Activated naive CD4-positive, alpha-beta T cell treated with anti-CD3 and anti-CD28 coated beads, Interleukin-2, amount 10 ng/mL, durations not matched to agents 7 days and 5 days (primary cell): ENCODE measurements at places on chromosomes 4 and X.

GRCh38 chr4:94413085-94413840 lies 38.5 kb upstream of the PDLIM5 start:
- no peaks in the 10 kb centered on the region for H3K36me3 ChIP-seq
- H3K27me3 ChIP-seq: peaks cover 13% of the 10 kb centered on the region
- DNase-seq: no peak
- H3K4me1 ChIP-seq: no peaks in the 10 kb centered on the region

DNA sequence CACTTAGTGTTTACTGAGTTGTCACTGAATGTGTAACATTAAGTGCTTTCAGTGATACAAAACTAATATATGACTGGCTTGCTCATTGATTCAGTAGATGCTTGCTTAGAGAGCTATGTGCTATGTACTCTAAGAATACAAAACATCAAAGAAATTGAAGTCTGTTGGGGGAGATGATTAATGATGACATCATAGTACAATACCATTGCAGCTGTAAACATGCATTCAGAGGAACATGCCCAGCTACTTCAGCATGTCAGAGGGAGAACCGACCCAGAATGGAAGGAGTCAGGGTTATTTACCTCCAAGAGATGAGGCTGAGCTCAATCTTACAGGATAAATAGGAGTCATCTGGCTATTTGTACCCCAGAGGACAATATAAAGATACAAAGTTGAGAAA lies 290.8 kb downstream of the TENM3 start:
- no peaks in the 10 kb centered on the region for H3K36me3 ChIP-seq
- H3K4me3 ChIP-seq: no peak overlapping the region
- DNase-seq: no peak
- no peaks in the 10 kb centered on the region for H3K4me1 ChIP-seq
- no peaks in the 10 kb centered on the region for H3K27me3 ChIP-seq

- no peaks in the 10 kb centered on the region for H3K27me3 ChIP-seq
- no peak overlapping the region for H3K4me3 ChIP-seq
- no peak for DNase-seq
- H3K27ac ChIP-seq: no peak overlapping the region
- peaks cover 3% of the 10 kb centered on the region for H3K36me3 ChIP-seq
Observed at GRCh38 chr4:106312997-106313522, 2.9 kb downstream of the TBCK start.

DNA sequence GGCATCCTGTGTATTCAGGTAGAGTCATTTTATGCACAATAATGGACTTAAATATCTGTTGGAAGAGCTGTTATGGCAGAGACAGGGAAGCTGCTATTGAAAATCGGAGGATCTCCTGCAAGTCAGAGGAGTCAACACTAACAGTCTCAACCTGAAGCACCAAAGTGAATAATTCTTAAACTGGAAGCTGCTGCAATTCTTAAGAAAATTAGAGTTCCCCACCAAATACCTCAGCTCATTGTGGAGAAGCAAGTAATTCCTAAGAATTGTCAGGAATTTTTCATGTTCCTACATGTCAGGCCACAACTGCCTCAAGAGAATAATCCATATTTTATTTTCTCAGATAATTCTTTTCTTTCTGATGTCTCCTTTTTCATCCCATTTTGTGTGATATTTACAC lies 892.6 kb upstream of the LCORL start:
- H3K4me1 ChIP-seq: no peaks in the 10 kb centered on the region
- no peak overlapping the region for H3K27ac ChIP-seq
- H3K4me3 ChIP-seq: no peak overlapping the region
- no peaks in the 10 kb centered on the region for H3K27me3 ChIP-seq

DNA sequence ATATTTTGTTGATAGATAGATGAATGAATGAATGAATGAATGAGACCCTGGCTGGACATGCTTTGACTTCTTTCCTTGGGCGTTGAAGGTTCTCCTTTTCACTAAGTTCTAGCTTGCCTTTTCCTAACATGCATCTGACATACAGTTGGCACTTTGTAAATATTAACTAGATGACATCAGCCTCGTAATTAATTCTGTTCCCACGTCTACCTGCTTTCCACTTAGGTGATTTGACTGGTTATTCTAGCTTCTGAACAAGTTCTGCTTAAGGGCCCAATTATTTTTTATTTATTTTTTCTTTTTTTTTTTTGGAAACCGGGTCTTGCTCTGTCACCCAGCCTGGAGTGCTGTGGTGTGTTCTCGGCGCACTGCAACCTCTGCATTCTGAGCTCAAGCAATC lies 13.9 kb upstream of the RASL11B start:
- H3K4me1 ChIP-seq: peaks cover 2% of the 10 kb centered on the region
- no peaks in the 10 kb centered on the region for H3K36me3 ChIP-seq
- no peak overlapping the region for H3K4me3 ChIP-seq
- H3K27ac ChIP-seq: no peak overlapping the region

GRCh38 chrX:12758291-12758690 lies 32.9 kb upstream of the PRPS2 start:
- no peaks in the 10 kb centered on the region for H3K4me1 ChIP-seq
- H3K4me3 ChIP-seq: no peak overlapping the region
- H3K27me3 ChIP-seq: no peaks in the 10 kb centered on the region

DNA sequence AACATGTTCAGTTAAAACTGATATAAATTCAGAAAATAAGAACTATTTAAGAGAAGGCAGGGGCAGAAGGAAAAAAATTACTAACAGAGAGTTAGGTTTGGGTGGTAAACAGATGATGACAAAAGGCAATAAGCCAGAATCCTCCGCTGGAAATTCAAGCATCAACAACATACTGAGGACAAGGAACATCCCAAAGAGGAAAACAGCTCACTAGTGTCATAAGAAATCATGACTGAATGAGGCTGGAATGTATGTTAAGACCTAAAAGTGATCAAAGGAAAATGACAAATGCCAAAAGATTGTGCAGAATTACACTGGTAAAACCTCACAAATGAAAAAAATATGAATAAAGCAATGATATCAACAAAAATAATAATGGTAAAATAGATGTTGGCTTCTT lies 88.4 kb downstream of the WDFY3 start:
- H3K27me3 ChIP-seq: no peaks in the 10 kb centered on the region
- no peaks in the 10 kb centered on the region for H3K4me1 ChIP-seq
- no peaks in the 10 kb centered on the region for H3K36me3 ChIP-seq

DNA sequence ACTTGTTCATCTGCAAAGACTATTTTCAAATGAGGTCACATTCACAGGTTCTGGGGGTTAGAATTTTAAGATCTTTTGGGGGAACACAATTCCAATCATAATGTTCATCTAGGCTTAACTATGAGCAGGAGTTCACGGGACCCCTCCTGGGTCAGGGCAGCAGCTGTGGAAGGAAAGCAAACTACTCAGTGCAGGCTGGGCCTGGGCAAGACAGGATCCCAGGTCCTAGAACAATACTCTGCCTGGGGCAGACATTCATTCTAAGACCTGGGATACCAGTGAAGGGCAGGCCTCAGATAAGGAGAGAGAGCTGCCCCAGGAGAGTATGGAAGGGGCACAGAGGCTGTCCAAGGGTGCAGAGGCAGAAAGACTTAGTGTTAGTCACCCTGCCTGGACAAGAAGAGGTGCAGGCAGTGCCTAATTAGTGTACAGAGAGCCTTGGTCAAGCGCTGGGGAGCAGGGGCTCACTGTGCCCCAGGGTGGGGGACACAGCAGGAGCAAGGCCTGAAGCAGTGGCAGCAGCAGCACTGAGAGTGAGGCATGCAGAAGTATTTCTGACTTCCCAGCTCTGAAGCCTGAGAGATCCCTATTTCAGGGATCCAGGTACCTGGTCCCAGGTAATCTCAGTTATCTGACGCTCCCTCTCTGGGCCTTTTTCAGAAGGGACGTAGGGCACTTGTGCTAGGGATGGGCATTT lies 123.0 kb upstream of the MAMLD1 start:
- no peak overlapping the region for H3K27ac ChIP-seq
- H3K27me3 ChIP-seq: no peaks in the 10 kb centered on the region
- DNase-seq: no peak
- H3K36me3 ChIP-seq: no peaks in the 10 kb centered on the region
- H3K4me3 ChIP-seq: no peak overlapping the region

DNA sequence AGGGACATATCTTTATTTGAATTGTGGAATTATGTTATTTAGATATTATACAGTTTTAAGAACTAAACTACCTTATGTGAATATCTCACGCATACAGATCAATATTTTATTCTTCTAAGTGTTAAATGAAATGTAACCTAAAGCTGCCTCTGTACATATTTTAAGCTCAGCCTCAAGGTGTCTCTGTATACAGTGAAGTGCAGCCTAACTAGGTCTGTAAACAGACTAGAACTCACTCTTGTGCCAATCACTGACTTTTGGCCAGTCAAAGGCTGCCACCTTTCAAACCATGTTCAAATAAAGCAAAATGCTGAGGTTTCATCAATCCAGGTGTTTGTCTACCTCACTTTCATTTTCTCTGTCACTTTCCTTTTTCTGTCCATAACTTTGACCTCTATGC lies 1074.5 kb upstream of the PRKX start:
- H3K36me3 ChIP-seq: no peaks in the 10 kb centered on the region
- no peaks in the 10 kb centered on the region for H3K27me3 ChIP-seq
- H3K4me3 ChIP-seq: no peak overlapping the region
- no peak overlapping the region for H3K27ac ChIP-seq

- H3K36me3 ChIP-seq: peaks cover 3% of the 10 kb centered on the region
- H3K27me3 ChIP-seq: peaks cover 7% of the 10 kb centered on the region
- H3K4me3 ChIP-seq: peak overlapping the region; percentile 98
- H3K27ac ChIP-seq: peak overlapping the region; percentile 96
- H3K4me1 ChIP-seq: peaks cover 11% of the 10 kb centered on the region
Observed at GRCh38 chrX:46837558-46838485, 979 bp downstream of the RP2 start.

DNA sequence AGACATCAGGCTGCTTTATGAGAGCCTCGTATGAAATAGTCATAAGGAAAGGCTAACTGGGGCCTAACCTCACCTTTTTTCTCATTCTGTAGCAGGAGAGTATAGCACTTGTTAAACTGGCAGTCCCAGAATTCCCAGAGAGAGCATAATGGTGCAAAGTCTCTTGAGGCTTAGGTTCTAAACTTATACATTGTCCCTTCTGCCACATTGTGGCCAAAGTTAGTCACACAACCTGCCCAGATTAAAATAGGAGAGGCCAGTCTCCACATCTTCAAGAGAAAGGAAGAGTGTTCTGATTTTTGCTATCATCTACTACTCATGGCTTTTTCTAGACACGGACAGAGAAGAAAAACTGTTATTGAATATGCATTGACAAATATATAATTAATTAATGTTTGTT lies 1588.9 kb upstream of the PCDH7 start:
- H3K4me3 ChIP-seq: no peak overlapping the region
- no peak for DNase-seq
- H3K36me3 ChIP-seq: no peaks in the 10 kb centered on the region
- no peak overlapping the region for H3K27ac ChIP-seq

- no peaks in the 10 kb centered on the region for H3K4me1 ChIP-seq
- DNase-seq: no peak
- H3K4me3 ChIP-seq: no peak overlapping the region
- H3K27ac ChIP-seq: no peak overlapping the region
- no peaks in the 10 kb centered on the region for H3K27me3 ChIP-seq
Observed at GRCh38 chr4:15352524-15352923, 75.3 kb upstream of the C1QTNF7 start.

- H3K4me3 ChIP-seq: no peak overlapping the region
- no peak for DNase-seq
- H3K36me3 ChIP-seq: no peaks in the 10 kb centered on the region
- peaks cover 4% of the 10 kb centered on the region for H3K4me1 ChIP-seq
- H3K27me3 ChIP-seq: peaks cover 41% of the 10 kb centered on the region
- no peak overlapping the region for H3K27ac ChIP-seq
Observed at GRCh38 chr4:40745285-40745984, 4.3 kb upstream of the NSUN7 start.

DNA sequence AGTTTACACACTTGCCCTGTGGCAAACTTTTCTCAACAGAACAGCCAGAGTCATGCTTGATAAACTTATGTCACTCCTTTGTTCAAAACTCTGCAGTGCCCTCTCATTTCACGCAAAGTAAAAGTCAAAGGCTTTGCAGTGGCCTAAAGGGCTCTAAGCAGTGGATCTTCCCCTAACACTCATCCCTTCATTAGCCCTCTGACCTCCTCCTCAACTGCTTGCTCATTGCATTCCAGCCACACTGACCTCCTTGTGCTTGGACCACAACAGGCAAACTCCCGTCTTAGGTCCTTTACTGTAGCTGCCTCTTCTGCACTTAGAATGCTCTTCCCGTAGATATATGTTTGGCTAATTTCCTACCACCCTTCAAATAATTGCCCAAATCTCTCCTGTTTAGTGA lies 5.6 kb downstream of the PRDM5 start:
- no peak overlapping the region for H3K4me3 ChIP-seq
- peaks cover 7% of the 10 kb centered on the region for H3K4me1 ChIP-seq
- H3K27me3 ChIP-seq: peaks cover 16% of the 10 kb centered on the region
- DNase-seq: no peak

GRCh38 chr4:156517546-156517945 lies 454.1 kb downstream of the PDGFC start:
- H3K27me3 ChIP-seq: no peaks in the 10 kb centered on the region
- no peak for DNase-seq
- no peaks in the 10 kb centered on the region for H3K4me1 ChIP-seq

- peaks cover 4% of the 10 kb centered on the region for H3K27me3 ChIP-seq
- H3K27ac ChIP-seq: no peak overlapping the region
- no peak for DNase-seq
- H3K4me3 ChIP-seq: no peak overlapping the region
Observed at GRCh38 chr4:106981431-106981830, 54.7 kb downstream of the DKK2 start.

GRCh38 chrX:24862343-24862742 lies 153.4 kb downstream of the ARX start:
- no peak overlapping the region for H3K27ac ChIP-seq
- no peaks in the 10 kb centered on the region for H3K27me3 ChIP-seq
- no peak for DNase-seq
- H3K4me3 ChIP-seq: no peak overlapping the region
- H3K4me1 ChIP-seq: no peaks in the 10 kb centered on the region

- peaks cover 47% of the 10 kb centered on the region for H3K4me1 ChIP-seq
- H3K4me3 ChIP-seq: no peak overlapping the region
- H3K27ac ChIP-seq: peak overlapping the region; percentile 98
- no peaks in the 10 kb centered on the region for H3K27me3 ChIP-seq
Observed at GRCh38 chr4:7760706-7761105, 179.0 kb downstream of the AFAP1 start.

- no peak for DNase-seq
- no peak overlapping the region for H3K27ac ChIP-seq
- H3K27me3 ChIP-seq: no peaks in the 10 kb centered on the region
- H3K36me3 ChIP-seq: no peaks in the 10 kb centered on the region
Observed at GRCh38 chr4:112110059-112110425, 35.2 kb upstream of the FAM241A start.

- no peaks in the 10 kb centered on the region for H3K27me3 ChIP-seq
- H3K4me1 ChIP-seq: no peaks in the 10 kb centered on the region
- no peak overlapping the region for H3K4me3 ChIP-seq
- no peaks in the 10 kb centered on the region for H3K36me3 ChIP-seq
- no peak for DNase-seq
Observed at GRCh38 chr4:114364857-114365256, 233.8 kb upstream of the UGT8 start.

GRCh38 chr4:139951021-139951420 lies 203.0 kb downstream of the MAML3 start:
- no peaks in the 10 kb centered on the region for H3K36me3 ChIP-seq
- peaks cover 7% of the 10 kb centered on the region for H3K27me3 ChIP-seq
- H3K4me3 ChIP-seq: no peak overlapping the region

- no peak within 1 kb of the TSS for H3K4me3 ChIP-seq
- H3K27ac ChIP-seq: no peak within 1 kb of the TSS
- DNase-seq: no peak
- no peaks in the 10 kb centered on the region for H3K4me1 ChIP-seq
Observed at GRCh38 chr4:110475881-110476818, at the start of gene ENPEP. Gene ENPEP (plus strand): TSS chr4:110476155. CDS start chr4:110476415, 260 bp downstream.

- H3K4me1 ChIP-seq: no peaks in the 10 kb centered on the region
- no peak overlapping the region for H3K4me3 ChIP-seq
- peaks cover 10% of the 10 kb centered on the region for H3K27me3 ChIP-seq
- no peaks in the 10 kb centered on the region for H3K36me3 ChIP-seq
Observed at GRCh38 chrX:51641421-51642021, 22.8 kb upstream of the CENPVL3 start.

GRCh38 chrX:38166478-38167083 lies 54.1 kb downstream of the SRPX start:
- no peak overlapping the region for H3K27ac ChIP-seq
- H3K27me3 ChIP-seq: no peaks in the 10 kb centered on the region
- DNase-seq: no peak
